ENCODE measurements at places on chromosomes 2 and 18.

DNA sequence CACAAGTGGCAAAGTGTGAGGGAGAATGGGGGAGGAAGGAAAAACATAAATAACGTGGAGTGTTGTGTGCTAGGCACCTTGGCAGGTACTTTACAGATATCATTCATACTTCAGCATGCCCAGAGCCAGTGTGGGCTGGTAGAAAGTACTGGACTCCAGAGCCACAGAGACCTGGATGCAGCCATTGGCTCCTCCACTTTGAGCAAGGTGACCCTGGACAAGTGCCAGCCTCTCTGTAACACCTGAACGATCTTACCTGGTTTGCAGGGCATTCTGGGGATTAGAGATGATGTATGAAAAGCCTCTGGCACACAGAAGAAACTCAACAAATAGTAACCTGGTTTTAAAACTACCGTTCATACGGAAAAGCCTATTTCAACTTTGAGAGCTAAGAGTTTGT is 6.3 kb downstream of the LOXHD1 start:
- ATAC-seq, result no peak

GRCh38 chr2:57886161-57886786 is 160.3 kb upstream of the VRK2 start:
- ATAC-seq, result no peak

DNA sequence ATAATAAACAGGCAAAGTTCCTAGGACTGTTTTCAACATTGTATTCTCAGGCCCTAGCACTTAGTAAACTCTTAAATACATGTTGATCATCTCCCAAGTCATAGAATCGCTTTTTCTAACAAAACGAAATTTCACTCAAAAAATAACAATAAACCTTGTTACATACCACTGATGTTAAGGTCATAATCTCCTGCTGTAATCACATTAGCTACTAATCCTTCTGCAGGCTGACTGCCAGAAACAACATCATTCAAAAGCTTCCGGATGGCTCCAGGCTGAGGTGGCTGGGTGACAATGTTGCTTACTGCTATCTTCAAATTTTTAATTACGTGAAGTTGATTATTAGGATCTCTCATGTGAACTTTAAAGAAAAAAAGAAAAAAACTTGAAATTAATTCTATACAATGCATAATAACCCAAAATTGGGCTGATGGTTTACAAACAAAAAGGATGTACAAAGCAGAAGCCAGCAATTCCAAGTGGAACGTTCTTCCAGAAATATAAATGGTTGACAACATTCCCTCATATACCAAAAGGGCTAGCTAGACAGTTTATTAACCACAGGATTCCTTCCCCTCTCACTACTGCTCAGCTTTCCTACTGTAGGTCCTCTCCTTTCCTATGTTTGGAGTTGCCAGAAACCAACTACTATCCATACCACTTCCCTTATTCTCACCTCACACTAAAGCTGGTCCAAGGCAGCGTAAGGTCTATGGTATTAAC is 11.6 kb downstream of the TRAPPC8 start:
- no peak for ATAC-seq

DNA sequence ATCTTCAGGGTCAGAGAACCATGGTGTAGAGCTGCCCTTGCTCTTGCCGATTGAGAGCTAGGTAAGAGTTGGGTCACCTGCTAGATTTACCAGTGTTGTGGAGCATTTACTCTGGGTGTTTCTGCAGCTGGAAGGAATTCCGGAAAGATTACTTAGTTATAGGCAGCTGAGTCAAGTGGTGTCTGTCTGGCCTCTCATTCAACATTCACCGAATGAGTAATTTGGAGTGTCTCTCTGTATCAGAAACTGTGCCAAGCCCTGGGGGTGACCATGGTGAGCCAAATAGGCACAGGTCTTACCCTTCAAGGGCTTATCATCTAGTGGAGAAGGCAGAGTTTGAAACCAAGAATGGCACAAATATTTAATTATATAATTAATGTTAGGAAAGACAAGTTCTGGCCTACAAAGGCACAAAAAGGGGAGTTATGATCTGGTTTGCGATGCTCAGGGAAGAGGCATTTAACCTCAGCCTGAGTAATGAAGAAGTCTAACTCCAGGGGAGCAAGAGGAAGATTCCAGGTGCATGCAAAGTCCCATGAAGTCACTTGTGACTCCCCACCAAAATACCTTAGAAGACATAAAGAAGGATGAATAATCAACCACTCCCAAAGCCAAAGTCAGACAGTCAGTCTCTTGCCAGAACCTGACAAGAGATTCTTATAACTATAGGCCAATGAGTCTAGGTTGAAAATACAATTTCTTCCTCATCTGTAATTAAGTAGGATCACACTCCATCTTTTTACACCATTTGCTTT is 12.5 kb downstream of the SETBP1 start:
- peak; percentile 79 for ATAC-seq

- ATAC-seq, result no peak
Observed at GRCh38 chr18:32548688-32549087, 78.0 kb upstream of the GAREM1 start.

DNA sequence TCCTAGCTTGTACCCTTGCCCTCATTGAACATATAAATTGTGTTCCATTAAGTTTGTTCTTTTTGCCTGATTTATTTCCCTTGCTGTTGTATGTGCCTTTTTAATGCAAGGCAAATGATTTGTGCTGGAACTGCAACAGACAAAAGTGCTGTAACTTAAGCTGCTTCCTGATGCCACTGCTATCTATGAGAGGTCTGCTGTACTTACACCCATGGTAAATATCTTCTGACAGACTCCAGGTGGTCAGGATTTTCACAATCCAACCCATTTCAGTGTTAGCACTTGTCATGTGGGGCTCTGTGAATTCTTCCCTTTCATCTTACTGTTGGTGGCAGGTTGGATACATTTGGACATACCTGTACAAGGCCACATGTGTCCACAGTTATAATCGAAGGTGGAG is 63.5 kb downstream of the ARHGAP15 start:
- no peak for ATAC-seq

- peak; percentile 31 for ATAC-seq
Observed at GRCh38 chr2:86358957-86359356, 21.5 kb upstream of the REEP1 start.

DNA sequence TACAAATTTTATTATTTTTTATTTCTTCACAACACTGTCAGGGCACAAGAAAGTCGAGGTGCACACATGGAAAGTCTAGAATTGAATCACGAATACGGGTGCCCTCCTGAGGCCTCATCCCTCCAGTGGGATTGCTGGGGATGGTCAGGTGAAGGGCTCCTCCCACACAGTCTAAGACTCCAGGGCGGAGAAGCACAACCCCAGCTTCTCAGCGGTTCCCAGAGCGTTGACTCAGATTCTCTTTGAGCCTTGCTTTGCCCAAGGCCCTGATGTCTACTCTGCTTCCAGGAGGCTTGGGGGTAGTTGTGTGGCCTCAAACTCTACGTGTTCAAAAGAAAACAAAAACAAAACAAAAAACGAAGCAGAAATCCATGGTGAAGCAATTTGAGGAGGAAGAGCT is 108.4 kb downstream of the LYPD6B start:
- no peak for ATAC-seq

GRCh38 chr2:216540920-216541319 is 42.3 kb downstream of the RPL37A start:
- ATAC-seq, result no peak
